Mammary epithelial cell (primary cell): ENCODE measurements at places on chromosomes 6 and 20.
A peak's percentile ranks its signal among the peaks of the same experiment; 100 is the strongest.

DNA sequence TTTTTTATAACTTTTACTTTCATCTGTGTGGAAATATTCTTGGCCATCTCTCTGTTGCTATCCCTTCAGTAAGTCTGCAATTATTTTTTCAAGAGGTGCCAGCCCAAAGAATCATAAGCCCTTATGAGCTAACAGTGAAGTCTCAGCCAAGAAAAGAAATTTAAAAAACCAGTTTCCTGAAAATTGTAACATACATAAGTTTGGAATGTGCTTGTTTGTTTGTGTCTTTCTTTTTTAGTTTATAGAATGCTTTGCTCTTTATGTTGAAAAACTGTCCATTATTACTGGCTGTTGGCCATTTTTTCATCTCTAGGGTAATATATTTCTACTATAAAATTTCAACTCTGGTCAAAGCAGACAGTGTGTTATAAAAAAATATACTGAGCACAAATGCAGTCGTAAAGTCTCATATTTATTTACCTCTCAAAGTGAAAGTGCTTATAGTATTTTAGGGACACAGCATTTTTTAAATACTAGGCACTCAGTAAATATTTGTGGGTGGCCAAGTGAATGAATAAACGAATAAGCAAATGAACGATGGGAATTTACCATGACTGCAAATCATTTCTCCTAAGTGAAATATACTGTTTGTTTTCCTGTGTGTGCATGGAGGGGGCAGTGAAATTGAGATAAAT is 659.7 kb downstream of the KIF16B start:
- no peak for DNase-seq

GRCh38 chr6:24006254-24006653 is 119.8 kb upstream of the NRSN1 start:
- DNase-seq = no peak

DNA sequence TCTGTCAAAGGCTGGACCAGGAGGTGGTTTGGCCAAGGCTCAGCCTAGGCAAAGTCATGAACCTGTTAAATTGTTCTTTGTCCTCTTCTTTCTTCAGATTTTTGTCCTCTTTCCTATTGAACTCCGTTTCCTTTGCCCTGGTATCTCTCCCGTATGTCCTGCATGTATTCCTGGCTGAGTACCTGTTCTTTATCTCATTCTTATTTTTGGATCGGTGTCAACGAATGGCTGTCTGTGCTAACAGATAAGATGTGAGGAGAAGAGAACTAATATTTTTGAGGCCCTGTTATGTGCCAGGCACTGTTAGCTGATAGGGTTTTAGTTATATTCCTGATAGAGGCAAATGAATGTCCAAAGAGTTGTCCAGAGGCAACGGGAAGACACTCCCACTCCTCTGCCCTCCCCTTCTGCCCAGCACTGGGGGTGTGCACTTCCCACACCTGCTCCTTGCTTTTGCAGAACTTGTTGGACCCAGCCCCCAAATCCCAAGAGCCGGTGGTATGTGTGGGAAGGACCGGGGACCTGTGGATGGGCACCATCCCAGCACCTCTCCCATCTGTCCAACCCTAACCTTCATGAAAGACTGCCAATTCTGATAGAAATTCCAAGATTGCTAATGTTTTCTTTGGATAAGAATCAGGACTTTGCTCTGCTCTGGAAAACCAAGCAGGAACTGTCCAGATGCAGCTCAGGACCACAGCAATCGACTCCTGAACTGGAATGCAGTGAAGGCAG is 20.6 kb downstream of the MMP24OS start:
- DNase-seq = no peak

DNA sequence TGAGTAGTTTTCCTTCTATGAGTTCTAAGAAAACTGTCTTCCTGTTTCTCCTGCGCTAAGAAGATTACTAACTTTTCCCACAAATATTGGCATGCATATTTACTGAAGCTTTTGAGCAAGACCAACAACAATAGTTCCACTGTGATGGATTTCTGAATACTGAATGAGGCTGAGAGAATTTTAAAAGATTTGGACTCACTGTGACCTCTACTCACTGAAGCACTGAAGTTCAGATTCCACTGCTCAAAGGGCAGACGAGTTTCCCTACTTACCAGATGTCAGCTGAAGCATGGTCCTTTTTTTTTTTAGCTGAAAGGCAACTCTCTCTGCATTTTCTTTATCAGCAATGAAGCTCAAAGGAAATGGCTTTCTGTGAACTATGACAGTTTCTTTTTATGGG is 718.5 kb downstream of the RFPL4B start:
- no peak for DNase-seq

GRCh38 chr20:8880085-8880853 is 188.6 kb upstream of the PLCB4 start:
- DNase-seq = no peak

DNA sequence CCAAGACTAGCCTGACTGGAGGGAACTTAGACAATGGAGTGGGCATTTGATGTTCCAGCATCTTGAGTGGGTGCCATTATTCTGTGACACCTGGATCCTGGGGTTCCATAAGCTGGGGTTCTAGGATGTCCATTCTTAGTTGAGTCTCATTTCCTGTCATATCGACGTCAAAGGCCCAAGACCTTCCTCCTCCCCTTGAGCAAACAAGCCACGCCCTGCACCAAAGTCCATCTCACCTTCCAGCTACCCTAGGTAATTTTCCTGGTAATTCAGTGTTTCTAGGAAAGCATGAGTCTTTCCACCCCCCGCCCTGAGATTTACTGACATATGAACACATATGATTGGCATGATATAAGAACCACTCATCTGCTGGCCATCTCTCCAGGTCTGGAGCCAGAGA is at the start of gene TRIM40:
Gene TRIM40, plus strand, starts transcription at position 384 of the 400 bp plus-strand sequence. CDS start 897 bp downstream, outside the sequence.
- DNase-seq = no peak

DNA sequence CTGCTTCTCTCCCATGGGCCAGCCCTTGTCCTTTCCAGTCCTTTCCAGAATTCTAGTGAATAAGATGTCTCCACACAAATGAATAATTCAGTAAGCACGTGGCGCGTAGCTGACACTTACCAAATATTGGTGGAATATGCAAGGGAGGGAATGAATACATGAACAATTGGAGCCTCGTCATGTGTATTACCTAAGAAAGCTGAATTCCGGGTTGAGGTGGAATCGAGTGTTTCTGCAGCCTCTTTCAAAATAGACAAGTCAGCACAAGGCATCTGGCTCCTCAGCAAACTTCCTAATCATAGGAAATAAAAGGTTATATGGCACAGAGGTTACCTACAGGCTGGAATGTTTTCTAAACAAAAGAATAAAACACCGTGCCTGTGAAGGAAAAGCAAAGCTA is 47.0 kb upstream of the NT5E start:
- peak; percentile 79 for DNase-seq

GRCh38 chr6:21522797-21523456 is 70.6 kb upstream of the SOX4 start:
- no peak for DNase-seq

DNA sequence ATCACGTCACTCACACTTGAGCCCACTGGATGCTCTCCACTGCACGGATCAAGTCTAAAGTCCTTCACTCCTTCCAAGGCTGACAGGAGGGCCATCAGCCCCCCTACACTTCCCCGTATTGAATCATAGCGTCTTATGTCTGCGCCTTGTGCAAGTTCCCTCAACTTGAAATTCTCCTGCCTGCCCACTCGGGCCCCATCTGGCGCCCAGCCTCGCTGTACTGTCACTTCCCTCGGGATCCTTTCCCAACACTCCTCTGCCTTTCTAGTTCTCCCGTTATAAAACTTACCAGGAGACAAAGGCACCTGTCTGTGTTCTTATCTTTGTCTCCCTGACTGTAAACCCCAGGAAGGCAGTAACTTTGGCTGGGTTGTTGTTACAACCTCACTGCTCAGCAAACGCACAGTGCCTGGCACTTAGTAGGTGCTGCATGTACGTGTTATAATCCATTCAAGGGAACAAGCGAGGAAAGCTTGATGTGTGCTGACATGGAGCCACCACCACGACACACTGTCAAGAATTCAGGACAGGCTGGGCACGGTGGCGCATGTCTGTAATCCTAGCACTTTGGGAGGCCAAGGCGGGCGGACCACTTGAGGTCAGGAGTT is 33.8 kb upstream of the ZFAND3 start:
- no peak for DNase-seq

- DNase-seq = no peak
Observed at GRCh38 chr6:41347378-41348050, 12.1 kb downstream of the NCR2 start.

GRCh38 chr20:17533396-17533795 is 2.2 kb upstream of the BFSP1 start:
- DNase-seq = peak; percentile 51

DNA sequence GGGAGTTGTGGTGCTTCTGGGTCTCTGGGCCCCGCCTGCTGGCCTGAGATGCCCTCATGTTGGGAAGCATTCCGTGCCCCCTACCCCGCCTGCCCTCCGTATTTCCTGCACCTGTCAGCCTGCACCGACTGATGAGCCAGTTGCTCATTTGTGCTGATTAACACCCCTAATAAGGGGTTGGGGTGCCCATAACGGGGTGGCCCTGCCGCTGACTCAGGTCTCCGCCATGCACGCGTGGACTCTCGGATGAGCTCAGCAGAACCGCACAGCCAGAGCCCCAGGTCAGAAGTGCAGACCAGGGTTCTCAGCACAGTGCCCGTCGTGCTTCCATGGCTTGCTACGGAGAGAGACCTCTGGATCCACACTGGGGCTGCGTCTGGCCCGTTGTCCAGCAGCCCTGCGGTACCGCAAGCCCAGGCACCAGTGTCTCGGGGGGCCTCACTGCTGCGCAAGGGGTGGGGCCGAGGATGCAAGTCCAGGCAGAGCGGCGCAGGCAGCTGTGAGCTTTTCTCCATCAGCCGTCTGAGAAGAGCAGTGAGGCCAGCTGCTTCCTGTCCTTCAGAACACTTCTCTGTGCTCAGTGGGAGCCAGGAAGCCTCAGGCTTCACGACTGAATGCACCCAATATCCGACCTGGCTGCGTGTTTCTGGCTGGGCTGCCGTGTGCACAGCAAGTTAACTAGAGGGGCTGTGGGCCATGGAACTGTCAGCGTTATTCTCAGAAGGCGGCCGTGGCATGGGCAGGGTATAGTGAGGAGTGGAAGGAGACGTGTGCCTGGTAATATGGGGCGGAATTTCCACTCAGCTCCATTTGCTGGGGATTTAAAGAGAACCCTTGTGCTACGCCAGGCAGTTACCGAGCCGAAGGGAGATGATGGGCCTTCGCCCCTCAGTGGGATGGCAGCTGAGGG is 18.6 kb downstream of the MTG2 start:
- DNase-seq = no peak

GRCh38 chr6:104325341-104326172 is 534.2 kb downstream of the HACE1 start:
- peak; percentile 4 for DNase-seq

DNA sequence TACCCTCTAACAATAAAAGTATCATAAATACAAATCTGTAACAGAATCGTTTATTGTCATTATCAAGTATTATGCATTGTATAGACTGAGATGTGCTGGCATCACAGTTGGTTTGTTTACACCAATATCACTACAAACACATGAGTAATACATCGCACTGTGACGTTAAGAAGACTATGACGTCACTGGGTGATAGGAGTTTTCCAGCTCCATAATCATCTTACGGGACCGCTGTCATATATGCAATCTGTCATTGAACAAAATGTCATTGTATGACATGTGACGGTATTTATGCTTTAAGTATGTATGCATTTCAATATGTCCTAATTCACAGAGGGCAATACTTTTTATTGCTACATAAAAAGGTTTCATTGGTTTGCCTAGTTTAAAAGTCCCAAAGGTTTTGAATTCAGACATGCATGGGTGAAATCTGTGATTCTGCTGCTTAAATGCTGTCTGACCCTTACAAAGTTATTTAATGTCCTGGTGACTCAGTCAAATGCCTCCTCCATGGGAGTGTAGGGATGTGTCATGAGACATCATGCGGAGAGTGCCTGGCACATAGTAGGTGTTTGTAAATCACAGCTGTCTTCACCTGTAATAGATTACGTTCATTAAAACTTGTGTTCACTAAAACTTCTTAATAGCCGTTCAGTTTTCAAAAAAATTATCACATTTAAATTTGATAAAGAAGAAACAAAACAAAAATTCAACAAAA is 160.7 kb upstream of the PDE10A start:
- DNase-seq = no peak

- no peak for DNase-seq
Observed at GRCh38 chr6:74574794-74575193, 631.1 kb downstream of the COL12A1 start.

DNA sequence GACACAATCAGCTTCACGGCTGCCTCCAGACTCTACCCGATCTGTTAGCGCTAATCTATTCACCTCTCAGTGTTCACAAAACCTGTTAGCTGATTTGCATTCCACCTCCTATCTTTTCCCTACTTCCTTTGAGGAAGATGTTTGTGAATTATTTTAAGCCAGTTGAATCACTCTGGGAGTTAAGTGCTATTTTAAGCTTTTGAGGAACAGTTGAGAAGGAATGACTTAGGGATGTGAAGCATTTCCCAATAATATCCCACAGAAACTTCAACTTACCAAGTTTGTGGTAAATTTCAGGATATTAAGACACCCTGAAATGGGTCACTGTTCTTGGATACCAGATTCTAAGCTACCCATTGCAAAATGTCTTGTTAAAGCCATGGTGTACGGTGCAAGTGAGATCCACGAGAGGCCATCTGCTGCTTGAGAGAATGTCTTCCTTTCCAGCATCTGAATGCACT is 145.2 kb upstream of the CITED2 start:
- DNase-seq = no peak

DNA sequence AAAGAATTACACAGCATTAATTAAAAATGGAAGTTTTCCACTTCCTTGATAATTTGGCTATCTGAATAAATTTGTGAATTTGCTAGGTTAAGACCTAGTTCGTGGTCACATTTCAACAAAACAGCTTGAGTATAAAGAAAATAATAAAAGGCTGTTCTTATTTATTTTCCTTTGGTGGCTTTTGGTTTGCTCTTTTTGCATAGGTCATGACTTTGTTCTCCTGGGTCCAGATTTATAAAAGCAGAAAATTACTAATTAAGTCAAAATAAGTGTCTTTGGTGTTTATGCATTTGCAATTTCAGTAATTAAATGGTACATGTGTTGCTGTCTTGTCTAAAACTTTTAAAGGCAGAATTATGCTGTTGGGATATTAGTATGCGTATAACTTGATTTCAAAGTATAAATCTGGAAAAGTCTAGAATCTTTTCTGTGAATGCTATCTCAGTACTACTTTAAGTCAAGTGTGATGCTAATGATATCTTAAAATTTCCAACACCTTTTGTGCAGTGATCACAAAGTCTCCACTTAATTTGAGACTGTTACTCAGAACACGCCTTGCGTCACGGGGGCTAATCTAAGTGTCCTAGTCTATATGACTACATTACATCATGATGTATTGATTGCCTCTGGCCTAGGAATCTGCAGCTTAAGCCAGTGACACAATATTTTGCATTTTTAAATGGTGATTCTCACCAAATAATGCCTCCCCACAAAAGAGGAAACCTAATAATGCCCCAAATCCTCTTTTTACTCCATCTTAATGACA is 41.0 kb downstream of the GNAS start:
- peak; percentile 21 for DNase-seq

GRCh38 chr6:71228461-71229041 is 60.1 kb upstream of the OGFRL1 start:
- peak; percentile 2 for DNase-seq

DNA sequence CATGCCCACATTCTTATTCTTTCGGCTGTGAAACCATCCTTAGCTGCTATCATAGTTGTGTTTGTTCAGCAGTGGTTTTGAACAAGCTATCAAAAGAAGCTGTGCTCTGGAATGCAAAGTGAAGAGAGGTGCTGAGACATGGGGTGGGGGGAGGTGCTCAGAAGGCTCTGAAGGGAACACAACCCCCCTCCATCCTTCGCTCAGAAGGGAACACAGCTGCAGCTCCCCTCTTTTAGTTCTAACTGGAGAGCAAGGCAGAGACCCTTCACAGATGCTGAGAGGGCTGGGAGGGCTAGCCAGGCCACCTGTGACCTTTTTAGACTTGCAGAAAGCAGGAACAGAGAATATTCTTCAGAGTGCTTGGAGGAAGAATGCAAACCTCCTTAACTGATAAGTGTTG is 17.6 kb upstream of the SSTR4 start:
- no peak for DNase-seq
